ENCODE measurements at places on chromosomes 7 and 10.

- DNase-seq = no peak
These were observed 84.1 kb upstream of the INHBA start for GRCh38 chr7:41786944-41787343.

- no peak for DNase-seq
These were observed 82.7 kb upstream of the ZNF746 start for GRCh38 chr7:149580328-149580727.

DNA sequence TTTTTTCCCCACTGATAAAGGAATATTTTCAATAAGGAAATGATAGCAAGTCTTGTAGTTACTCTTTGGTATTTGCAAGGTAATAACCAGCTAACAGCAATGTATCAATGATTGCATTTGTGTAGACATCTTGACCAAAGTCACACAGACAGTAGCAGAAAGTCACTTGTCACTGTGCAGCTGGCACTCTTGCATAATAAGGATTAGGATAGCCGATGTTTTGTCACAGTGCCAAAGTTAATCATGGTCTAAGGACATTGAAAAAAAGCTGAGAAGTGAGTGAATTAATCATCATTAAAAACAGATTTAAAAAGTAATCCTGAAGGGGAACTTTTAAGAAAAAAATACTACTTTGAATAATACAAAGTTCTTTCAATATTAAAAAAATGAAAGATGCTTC is 834.3 kb upstream of the C7orf33 start:
- no peak for DNase-seq

GRCh38 chr10:62037890-62038608 is 136.6 kb downstream of the ARID5B start:
- DNase-seq = no peak

- DNase-seq = no peak
These were observed 5.1 kb upstream of the PMPCB start for GRCh38 chr7:103292122-103292521.

DNA sequence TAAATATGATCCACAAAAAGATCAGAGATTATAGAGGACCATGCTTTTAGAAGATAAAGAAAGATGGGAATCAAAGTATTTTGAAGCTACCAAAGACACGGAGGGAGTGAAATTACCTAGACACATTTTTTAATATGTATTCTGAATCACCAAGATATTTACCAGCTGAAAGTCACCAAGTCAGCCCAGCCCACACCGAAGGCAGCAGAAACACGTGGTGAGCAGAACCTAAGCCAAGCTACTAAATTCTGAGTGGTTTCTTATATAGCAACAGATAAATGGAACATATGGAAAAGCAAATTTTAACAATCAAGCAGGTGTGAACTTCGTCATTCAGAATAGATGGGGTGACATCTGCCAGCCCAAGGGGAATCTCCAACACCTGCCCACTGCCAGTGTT is 134.7 kb upstream of the AKR1E2 start:
- DNase-seq = no peak

DNA sequence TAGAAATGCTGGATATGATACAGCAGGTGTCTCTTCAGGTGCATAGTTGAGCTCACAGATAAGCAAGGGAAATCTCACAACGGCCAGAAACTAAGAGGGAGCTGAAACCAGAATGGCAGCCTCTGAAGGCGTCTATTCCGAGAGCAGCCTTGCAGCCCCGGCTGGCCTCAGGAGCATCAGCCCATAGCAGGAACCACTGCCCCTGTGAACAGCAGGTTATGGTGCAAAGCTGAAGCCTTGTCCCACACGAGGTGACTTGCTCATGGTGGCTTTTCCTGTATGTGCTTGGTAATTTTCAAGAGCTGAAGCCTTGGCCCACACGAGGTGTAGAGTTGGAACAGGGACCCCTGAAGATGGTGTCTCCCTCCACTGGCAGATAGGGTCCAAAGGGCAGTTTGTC is 33.2 kb downstream of the BNIP3 start:
- no peak for DNase-seq

DNA sequence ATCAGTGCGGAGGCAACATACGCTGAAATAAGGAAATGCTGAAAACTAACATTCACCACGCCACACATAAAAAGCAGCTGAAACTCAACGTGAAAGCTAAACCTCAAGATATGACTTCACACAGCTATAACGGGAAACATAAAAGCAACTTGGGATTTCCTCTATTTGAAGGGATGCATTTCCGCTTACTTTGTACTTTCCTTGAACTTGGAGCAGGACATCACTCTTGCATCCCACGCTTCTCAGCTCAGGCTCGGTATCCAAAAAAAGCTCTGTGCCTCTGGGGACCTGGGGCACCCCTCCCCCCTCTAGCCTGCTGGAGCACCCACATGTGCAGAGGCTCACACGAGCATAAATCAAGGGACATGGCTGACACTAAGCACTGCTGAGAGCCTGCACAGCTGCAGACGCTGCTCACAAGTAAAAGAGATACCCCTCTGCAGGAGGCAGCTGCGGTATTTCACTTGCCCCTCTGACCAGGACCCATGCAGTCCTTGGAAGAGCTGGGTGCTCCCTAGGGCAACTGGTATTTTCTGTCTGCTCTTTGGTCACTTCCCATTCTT is 34.2 kb downstream of the PARD3 start:
- DNase-seq = peak; percentile 59

DNA sequence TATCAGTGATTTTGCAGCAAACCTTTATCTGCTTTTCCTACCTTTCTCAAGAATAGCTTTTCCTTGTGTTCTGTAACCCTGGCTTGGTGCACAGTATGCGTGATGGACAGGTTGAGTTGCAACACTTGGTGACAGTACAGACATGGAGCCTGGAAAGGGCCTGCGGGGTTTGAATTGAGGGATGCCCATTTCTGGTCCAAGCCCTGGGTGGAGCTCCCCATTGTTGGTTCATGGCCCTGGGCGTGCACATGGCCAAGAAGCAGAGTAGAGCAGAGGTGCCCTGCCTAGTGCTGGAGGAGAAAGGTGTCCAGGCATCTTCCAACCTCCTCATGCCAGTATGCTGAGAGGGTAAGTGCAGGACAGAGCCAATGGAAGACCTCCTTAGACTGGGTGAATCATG is 106.6 kb upstream of the MKLN1 start:
- no peak for DNase-seq

DNA sequence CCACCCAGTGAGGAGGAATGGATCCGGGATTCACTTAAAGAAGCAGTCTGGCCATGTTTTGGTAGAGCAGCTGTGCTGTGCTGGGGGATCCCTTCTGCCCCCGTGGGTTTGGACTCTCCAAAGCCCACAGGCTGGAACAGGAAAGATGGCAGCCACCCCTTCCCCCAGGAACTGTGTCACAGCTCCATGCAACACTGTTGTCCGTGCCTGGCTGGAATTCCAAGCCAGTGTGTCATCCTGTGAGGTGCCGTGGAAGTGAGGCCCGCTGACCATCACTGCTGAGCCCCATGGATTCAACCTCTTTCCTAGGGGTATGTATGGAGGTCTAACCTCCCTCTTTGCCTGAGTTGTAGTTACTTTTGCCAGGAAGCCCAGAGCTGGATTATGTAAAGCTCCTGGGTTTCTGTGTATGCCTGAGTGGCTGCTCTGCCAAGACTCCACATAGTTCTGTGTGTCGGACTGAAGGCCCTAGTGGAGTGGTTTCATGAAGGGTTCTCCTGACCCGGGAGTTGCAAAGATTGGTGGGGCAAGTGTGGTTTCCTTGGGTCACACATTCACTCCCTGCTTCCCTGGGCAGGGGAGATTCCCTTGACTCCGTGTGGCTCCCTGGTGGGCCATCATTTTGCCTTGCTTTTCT is 35.1 kb upstream of the PCGF5 start:
- DNase-seq = no peak

DNA sequence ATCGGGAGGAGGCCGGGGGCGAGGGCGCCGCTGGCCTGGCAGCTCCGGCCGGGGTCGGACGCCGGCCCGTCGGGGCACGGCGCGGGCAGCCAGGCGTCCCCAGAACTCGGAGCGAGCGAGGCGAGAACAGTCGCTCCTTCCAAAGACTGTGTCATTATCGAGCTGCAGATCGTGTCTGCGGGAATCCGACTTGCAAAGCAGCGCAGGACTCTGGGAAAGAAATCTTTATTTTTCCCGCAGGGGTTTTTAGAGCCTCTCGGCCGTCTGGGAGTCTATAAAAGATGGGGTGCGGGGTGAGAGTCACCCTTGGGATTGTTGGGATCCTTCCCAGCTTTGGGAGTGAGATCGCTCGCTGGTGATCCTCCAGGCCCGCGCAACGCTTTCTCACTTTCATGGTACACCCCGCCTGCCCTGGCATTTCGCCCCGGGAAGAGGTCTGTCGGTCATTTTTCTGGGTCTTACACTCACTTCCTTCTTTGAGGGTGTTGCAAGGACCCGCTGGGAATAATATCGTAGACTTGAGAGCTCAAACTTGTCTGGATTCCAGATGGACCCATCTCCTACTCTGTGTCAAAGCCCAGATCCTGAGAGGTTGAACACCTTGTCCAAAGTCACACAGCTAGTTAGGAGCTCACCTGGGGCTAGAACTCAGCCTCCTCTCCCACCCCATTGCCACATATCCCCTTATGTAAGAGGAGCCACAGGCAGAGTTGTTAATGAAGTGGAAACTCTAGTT is 1.0 kb downstream of the UBTD1 start:
- DNase-seq = no peak

- no peak for DNase-seq
These were observed 585.0 kb upstream of the MBL2 start for GRCh38 chr10:53357587-53357986.
